Daoy (cell line): ENCODE measurements at places on chromosomes 7 and 10. TPM values are rescaled to one million over a fixed set of nuclear protein-coding genes. Genes with fewer than 3 reads are reported as not detected.

DNA sequence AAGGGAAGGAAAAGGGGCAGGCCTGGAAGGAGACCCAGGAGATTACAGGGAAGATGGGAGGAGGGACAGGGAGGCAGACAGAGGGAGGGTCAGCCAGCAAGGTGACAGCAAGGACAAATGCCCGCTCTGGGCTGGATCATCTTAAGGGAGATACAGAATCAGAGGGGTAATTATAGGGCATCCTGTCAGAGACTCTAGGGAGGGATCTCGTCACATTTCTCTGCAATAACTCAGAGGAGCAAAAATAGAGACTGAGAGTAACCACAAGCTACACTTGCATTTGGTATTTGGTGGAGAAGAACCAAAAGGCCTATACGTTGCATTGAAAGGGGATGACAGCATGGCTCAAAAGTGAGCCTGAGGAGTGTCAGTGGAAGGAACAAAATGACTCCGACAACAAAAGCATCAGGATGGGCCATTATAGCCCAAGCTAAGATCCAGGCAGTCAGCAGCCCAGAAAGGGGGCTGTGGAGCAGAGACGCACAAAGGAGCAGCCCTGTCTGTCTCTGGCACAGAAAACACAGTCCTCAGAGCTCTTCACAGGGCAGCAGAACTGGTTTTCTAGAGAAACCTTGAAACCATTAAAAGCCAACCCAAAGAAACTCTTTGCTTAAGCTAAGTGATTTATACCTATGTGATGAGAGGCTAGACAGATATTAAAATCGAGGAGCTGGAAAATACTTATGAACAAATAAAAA, 430.2 kb upstream of the VSTM2A start:
- no peak for DNase-seq

- no peak for DNase-seq
These were observed 178.1 kb downstream of the PTEN start for GRCh38 chr10:88041243-88042159.

GRCh38 chr10:94630017-94630688, 53.4 kb upstream of the CYP2C18 start:
- no peak for DNase-seq

GRCh38 chr10:69842020-69842419, 40.3 kb downstream of the COL13A1 start:
- DNase-seq, result no peak

GRCh38 chr7:39017369-39017915, 39.7 kb downstream of the POU6F2 start:
- no peak for DNase-seq

- no peak for DNase-seq
These were observed 248.3 kb upstream of the GLI3 start for GRCh38 chr7:42485301-42485766.

DNA sequence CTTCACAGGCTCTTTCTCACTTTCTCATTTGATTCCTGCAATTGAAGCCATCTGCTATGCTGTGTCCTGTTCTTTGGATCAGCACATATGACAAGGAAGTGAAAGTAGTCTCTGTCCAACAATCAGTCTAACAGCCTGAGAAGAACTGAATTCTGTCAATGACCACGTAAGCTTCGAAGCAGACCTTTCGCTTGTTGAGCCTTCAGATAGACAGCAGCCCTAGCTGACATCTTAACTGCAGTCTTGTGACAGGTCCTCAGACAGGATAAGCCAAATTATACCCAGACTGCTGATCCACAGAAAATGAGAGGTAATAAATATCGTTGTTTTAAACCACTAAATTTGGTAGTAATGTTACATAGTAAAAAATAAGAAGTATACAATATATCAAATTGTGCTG, 691.0 kb upstream of the LRRTM3 start:
- no peak for DNase-seq

The PIP gene
- total RNA-seq, result not detected in 2 replicates

The SRRM3 gene
- 0.29 and 1.8 TPM in 2 replicates for total RNA-seq

The NKX2-3 gene
- 0.17 TPM in 1 of 2 replicates, not detected in the other for total RNA-seq

The SNX8 gene
- total RNA-seq, result 10.3 and 20.6 TPM in 2 replicates
